Stomach (tissue), 19 donors: ENCODE measurements at places on chromosomes 11 and 22. TPM values are rescaled to one million over a fixed set of nuclear protein-coding genes. Genes with fewer than 3 reads are reported as not detected.

DNA sequence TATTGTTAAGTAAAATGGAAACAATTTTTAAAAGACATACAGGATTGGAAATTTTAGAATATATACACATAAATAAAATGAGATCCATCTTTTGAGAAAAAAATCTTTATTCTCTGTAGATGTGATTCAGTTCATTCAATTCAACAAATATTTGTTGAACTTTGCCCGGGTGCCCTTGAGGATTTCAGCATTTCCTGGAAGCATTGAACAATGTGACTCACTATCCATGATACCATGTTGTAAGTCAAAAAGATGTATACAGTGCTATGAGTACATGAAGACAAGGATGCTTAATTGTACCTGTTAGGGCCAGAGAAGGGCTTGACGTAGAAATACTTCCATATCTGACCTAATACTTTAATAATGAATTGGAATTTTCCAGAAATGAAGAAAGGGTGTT lies 353.7 kb downstream of the METTL15 start:
- no peaks in the 10 kb centered on the region for H3K36me3 ChIP-seq
- no peaks in the 10 kb centered on the region for H3K27me3 ChIP-seq
- H3K4me1 ChIP-seq = no peaks in the 10 kb centered on the region
- H3K27ac ChIP-seq = no peak overlapping the region
- H3K4me3 ChIP-seq = no peak overlapping the region

- no peak for DNase-seq
- no peaks in the 10 kb centered on the region for H3K27me3 ChIP-seq
- H3K4me3 ChIP-seq = no peak overlapping the region
- no peak overlapping the region for H3K27ac ChIP-seq
- H3K4me1 ChIP-seq = no peaks in the 10 kb centered on the region
- H3K36me3 ChIP-seq = no peaks in the 10 kb centered on the region
Measured at GRCh38 chr11:88631497-88631896, 294.0 kb upstream of the CTSC start.

DNA sequence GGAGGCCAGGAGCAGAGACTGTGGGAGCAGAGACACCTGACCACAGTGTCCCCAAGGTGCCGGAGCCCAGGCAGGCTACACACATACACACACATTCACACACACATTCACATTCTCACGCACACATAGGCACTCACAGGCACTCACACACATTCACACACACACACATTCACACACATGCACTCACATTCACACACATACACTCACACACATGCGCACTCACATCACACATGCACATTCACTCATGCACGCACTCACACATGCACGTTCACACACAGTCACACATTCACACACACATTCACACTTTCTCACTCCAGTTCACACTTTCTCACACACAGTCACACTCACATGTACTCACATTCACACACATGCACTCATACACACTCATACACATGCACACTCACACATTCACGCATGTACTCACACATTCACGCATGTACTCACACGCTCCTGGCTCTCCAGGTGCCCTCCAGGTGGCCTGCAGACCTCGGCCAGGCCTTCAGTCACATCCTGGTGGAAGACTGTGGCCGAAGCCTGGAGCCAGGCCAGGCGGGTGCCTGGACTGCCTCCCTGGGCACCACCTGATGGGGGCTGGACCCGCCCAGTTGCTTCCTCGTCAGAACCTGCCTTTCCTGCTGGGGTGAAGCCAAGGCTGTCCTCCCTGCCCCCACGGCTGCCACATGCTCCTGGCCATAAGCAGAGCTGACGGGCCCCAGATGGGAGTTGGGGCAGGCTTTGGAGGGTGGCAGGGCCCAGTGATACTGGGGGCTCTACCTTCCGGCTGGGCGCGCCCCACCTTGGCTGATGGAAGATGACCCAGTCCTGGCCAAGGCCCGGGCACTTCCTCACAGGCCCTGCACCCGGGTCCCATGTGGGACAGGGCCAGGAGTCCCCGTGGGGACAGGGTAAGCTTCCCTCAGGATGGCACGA lies 89.5 kb downstream of the WNT7B start:
- no peaks in the 10 kb centered on the region for H3K36me3 ChIP-seq
- no peak overlapping the region for H3K4me3 ChIP-seq
- peaks cover 10% of the 10 kb centered on the region for H3K4me1 ChIP-seq
- no peak overlapping the region for H3K27ac ChIP-seq
- peak; percentile 63 for DNase-seq

GRCh38 chr11:75135021-75135650 lies 15.8 kb upstream of the SLCO2B1 start:
- H3K4me3 ChIP-seq = no peak overlapping the region
- H3K27ac ChIP-seq = no peak overlapping the region
- H3K36me3 ChIP-seq = no peaks in the 10 kb centered on the region
- no peaks in the 10 kb centered on the region for H3K27me3 ChIP-seq
- H3K4me1 ChIP-seq = no peaks in the 10 kb centered on the region

SELENOM gene
- 300 TPM for polyA plus RNA-seq
